ENCODE measurements at places on chromosomes 2 and 18.
A peak's percentile ranks its signal among the peaks of the same experiment; 100 is the strongest.

DNA sequence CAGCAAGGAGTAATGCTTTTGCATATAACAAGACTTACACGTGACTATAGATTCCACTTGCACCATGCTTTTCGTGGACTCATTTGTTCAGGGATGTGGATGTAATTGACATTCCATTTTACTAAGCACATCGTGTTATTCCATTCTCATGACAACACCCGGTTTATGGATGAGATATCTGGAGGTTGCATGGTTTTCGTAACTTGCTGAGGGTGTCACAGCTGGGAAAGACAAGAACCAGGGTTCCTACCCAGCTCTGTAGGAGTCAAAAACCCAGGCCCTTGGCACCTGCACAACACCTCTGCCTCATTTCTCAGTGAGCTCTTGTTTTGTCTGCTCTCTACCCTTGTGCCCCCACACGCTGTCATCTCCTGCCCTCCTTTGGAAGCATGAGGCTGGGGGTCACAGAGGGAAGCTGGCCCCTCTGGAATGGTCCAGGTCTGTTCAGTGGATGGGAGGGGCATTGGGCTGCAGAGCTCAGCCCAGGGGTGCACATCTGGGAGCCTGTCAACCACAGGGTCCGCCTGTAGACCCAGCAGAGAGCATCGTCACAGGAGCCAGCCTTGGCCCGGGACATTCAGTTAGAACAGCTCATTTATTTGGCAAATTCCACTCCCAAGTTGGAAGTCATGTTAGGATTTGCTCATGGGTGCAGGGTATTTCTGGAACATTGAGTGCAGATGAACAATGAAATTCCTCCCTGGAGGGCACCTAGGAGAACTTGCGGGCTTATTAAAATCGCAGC, 120.1 kb upstream of the TWIST2 start:
- no peak for DNase-seq

GRCh38 chr2:155747531-155747930, 585.0 kb downstream of the NR4A2 start:
- no peak for DNase-seq

GRCh38 chr2:136135462-136135861, 17.5 kb upstream of the CXCR4 start:
- DNase-seq, result no peak

DNA sequence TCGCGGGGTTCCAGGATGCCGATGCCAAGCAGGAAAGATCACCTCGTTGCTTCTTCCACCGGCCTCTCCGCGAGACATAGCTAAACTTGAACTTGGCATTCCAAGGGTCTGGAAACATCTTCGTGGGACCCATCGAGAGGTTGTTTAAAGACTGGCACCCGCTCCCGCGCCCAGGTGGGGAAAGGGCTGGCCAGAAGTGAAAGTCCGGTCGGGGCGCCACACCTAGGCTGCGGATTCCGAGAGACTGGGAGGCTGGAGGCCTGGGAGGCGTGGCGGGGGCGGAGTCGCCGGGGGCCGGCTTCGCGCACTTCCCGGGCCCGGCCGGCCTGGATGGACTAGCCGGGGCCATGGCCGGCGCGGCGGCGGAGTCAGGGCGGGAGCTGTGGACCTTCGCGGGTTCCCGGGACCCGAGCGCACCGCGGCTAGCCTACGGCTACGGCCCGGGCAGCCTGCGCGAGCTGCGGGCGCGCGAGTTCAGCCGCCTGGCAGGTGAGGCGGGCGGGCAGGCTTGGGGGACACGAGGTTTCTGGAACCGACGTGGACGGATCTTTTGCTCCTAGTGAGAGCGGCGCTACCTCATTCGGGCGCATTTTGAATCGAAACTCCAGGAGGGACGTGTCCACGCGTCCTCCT, at the start of gene MOCOS:
Gene MOCOS (plus strand): TSS at position 305 of the 633 bp plus-strand sequence. CDS start 43 bp downstream, at position 348.
- peak; percentile 17 for DNase-seq

DNA sequence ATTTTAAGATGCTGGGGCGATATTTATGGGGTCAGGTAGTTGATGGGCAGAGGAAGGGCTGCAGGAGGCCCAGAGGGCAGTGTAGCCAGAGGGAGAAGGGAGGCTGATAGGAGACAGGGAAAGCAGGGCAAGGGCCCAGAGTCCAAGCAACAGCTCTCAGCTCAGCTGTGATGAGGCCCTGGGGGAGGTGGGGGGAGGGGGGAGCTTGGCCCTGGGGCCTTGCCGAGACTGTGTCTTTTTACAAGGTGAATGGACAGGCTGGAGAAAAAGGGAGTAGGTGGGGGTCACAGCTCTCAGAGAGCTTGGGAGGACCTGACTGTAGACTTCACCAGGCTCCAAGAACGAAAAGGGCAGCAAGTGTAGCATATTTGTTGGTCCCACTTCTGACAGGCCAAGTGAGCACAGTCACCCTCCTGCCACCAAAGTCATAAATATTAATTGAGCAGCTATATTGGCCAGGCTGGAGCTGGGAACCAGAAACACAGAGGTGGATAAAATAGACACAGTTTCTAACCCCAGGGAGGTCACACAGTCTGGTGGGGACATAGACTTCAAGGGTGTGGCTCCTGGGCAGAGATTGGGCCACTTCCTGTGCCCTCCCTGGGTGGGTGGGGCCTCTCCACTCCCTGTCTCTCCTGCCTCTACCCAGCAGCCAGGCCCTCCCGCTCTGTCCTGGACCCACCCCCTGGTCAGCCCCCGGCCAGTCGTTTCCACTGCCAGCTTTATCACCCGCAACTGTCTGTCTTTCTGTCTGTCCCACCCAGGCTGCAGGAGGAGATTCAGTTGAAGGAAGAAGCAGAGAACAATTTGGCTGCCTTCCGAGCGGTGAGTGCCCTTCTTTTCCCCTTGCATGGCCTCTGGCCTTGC, 1.4 kb downstream of the DES start:
- no peak for DNase-seq

DNA sequence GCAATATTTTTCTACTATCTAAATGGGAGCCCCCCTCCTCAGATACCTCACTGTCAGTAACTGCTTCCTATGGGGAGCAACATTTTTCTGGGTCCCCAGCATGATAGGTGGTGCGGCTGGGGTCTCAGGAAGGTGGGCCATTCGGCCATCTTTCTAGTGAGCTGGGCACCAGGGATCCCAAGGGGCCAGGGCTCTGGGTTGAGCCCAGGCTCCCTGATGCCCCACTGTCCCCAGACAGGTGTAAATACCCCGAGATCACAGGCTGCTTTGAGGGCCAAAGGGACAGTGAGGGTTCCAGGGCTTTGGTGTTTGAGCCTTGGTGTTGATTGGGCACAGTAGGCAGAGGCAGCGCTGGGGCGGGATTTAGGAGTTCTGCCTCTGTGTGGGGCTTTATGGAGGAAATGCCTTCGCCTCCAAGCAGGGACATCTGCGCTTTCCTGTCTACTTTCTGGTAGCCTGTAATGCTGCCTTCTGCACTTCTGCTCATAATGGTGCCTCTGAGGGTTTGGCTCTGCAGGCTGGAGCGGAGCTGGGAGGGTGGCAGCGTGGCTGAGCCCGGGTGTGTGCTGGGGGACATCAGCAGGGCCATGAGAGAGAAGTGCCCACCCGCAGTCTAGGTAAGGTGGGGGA, 5.3 kb downstream of the ITM2C start:
- DNase-seq, result no peak

DNA sequence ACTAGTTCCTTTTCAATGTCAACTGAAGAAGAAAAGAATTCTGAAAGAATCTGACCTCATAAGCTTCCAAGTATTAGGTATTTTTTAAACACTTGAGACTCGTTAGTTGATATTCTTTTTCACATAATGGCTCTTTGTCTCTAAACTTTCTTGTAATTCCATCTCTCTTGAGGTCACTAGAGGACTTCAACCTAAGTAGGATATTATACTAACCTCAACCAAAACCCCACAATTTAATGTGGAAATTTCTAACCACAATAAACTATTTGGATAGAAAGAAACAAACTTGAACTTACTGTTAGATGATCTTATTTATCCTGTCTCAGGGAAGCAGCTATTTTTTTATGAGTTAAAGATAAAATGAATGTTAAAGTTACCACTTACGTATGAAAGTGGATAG, 206.9 kb upstream of the FSIP2 start:
- no peak for DNase-seq

DNA sequence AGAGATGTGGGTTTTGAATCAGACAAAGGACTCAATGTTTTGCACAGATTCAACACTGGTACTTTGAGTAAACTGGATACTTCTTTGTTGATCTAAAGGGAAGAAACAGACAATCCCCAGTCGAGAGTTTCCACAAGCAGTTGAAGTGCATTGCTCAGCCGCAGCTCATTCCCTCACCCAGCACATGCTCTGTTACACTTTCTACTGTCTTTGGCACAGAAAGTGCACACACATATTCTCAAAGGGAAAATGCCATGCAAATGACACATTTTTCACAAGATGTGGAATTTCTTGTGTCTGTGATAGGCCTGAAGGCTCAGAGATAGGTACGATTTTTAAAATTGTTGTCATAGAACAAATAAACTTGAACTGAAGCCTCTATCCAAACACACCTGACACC, 258.9 kb upstream of the TRIB2 start:
- DNase-seq, result no peak

GRCh38 chr18:51339856-51340255, 142.4 kb upstream of the MEX3C start:
- DNase-seq, result no peak

Measured in CD4-positive, alpha-beta T cell treated with Interleukin-4 for 4 hours (primary cell).